ENCODE measurements at places on chromosomes 7 and 10.

- DNase-seq: no peak
These were observed 179.1 kb downstream of the TCF7L2 start for GRCh38 chr10:113129117-113129516.

DNA sequence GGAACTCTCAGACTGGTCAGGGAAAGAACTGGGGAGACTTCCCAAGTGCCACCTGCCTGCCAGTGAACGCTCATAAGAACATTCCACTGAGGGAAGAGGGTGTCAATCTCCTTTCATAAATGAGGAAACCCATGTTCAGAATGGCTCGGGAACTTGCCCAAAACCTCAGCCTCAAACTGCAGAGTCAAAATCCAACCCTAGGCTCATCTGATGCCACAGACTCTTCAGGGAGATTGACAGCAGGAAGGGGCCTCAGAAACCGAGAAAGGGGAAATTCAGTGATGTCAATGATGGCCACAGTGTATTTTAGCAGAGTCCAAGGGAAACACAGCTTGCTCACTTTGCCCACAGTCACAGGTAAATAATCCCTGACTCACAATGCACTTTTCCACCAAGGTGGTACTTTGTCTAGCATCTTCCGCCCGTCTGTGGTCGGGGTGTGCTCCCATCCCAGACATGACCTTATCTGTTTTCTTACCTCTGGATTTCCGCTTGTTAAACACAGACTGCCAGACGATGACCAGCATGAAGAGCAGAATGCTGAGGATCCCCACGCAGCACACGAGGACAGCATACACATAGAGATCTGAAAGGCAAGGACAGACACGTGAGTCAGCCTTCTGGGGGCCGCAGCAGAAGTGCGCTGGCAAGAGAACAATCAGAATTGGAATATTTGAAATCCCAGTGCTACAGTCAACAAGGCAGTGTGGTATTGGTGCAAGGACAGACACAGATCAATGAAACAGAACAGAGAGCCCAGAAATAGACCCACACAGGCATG is 38.4 kb downstream of the VSTM4 start:
- DNase-seq: no peak

- peak; percentile 63 for DNase-seq
These were observed 57.8 kb upstream of the RAB18 start for GRCh38 chr10:27446091-27446918.

DNA sequence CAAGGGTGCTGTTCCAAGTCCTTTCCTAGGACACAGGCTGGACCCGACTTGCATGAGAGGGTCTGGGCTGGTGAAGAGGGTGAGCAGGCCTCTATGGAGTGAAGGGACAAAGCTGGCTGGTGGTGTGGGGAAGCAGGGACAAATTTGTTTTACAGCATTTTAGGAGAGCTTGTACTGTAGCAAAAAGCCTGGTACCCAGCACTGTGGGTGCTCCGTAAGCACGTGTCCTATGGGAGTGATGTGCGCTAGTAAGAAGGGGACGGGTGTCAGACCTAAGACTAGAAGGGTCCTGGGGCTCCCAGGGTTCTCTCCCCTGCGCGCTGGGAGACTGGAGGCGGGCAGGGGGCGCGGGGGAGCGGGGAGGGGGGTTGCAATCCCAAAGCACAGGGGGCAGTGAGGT is 391 bp downstream of the NOBOX start:
- DNase-seq: no peak

DNA sequence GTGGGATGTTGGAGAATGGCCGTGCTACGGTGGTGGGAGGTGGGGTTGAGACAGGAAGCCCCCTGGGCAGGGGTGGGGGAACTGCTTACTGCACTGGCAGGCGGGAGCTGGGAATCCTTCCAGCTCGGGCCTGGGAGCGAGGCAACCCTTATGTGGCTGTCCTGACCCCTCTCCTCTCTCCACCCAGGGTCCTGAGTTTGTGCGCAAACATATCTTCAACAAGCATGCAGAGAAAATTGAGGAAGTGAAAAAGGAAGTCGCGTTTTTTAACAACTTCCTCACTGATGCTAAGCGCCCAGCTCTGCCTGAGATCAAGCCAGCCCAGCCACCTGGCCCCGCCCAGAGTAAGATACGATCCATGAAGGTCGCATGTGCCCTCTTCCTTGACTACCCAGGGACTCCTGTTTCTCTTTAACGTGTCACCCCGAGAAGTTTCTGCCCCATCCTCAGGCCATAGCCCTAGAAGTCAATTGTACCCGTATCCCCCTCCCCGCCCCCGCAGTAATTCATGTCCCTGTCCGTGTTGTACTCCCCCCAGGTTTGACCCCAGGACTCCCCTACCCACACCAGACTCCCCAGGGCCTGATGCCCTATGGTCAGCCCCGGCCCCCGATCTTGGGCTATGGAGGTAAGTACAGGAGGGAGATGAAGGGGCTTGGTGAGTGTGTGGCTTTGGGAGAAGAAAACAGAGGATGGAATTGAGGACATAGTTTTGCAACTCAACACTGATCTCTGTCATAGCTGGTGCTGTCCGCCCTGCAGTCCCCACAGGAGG is 1.8 kb downstream of the UFSP1 start:
- no peak for DNase-seq

DNA sequence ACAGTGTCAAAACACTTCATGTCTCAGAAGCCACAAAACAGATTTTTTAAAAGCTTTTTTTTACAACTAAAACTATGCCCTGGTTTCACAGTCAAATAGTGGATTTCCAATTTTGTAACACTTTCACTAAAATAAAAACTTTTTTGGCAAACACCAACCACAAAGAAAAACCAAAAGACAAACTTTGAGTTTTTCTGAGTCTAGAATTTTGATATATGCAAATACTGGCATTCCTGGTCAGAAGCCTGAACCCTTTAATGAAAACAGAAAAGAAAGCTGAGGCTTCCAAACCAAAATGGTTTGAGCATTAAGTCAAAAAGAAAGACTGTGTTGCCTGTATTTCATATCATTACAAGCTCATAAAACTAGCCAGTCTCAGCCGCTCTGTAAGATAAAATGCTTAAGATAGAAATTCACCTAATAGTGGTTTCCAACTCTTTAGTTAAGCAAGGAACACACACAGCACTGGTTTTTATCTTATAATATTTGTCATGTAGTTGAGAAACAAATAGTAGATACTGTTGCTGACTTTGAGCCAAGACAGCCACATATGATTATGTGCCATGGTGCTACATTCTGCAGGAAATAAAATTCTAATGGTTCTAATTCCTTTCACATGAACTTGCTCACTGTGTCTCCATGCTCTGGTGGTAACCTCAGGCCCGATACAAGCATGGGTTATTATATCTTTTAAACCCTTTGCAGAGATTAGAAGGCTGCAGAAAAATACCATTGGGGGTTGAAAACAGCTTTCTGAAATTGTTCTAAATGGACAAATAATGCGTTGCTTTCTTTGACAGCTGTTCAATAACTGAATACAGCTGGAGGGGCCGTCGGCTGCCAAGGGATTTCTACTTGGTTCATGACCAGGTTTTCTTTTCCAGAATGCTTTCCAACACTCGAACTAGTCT is 49.4 kb downstream of the FAM171A1 start:
- peak; percentile 16 for DNase-seq

DNA sequence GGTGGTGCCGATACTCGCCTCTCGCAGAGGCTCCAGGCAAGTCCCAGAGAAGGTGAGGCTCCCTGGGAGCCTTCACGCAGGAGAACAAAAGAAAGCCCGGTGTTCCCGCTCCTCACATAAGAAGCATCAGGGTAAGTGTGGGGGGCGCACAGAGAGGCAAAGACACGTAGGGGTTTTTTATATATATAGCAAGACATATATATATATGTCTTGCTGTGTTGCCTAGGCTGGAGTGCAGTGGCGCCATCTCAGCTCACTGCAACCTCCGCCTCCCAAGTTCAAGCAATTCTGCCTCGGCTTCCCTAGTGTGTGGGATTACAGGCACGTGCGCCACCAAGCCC is 61.3 kb downstream of the PDIA4 start:
- no peak for DNase-seq

DNA sequence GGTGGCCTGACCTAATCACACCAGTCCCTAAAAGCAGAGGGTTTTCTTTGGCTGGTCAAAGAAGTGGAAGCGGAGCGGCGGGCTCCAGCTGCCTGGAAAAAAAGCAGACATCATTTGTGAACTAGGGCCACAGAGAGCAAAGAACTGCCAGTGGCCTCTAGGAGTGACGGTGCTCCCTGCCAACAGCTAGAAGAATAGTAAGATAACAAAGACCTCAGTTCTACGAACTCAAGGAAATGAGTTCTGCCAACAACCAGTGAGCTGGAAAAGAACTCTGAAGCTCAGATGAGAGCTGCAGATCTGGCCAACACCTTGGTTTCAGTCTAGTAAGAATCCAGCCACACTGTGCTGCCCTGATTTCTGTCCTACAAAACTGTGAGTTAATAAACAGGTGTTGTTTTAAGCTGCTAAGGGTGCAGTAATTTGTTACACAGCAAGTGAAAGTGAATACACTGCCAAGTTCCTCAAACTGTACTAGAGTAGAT is 178.0 kb downstream of the SRPK2 start:
- DNase-seq: no peak

DNA sequence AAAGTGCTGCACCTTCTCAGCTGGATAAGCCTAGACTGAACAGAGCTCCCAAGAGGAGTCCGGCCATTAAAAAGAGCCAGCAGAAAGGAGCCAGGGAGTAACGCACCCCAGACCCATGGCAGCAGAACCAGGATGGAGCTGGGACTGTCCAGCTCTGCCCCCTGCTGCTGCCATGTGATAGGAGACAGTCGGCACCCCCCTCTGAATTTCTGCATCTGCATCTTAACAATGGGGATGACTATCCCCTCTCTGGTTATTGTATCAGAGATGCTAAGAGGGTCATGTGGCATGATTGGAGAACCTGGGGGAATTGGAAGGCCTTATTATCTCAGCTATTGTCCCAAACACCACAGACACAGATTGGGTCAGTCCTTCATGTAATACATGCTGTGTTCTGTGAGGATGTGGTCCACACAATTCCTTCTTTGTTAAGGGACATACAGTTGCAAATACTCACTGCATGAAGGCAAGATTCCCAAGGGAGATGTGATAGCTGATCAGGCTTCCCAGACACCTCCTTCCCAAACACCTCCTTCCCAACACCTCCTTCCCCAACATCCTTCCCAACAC is 29.3 kb downstream of the PLEKHS1 start:
- DNase-seq: no peak

DNA sequence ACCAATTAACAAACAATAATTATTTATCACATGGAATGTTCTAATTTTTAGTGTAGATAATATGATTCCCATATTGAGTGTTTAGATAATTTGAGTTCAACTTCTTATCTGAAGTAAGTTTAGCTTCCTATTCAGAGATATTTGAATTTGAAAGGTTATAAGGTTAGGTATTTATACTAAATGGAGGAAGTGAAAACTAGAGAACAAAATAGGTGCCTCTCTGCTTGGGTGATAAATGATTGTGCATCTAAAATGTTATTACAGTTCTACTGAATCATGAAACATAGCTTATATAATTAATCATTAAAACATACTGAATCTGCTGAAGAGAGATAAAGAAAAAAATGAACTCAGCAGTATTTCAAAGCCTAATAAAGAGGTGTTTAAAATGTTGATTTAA is 1174.3 kb downstream of the XPNPEP1 start:
- no peak for DNase-seq

DNA sequence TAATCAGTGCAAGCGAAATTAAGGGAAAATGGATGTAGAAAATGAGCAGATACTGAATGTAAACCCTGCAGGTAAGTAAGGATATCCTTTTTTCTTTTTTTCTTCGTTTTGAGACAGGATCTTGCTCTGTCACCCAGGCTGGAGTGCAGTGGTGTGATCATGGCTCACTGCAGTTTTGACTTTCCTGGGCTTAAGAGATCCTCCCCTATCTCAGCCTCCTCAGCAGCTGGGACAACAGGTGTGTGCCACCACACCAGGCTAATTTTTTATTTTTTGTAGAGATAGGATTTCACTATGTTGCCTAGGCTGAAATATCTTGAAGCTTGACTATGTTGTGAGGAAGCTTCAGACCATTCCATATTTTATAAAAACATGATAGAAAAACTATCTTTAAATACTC is 4.3 kb downstream of the PDCD4 start:
- no peak for DNase-seq

- DNase-seq: no peak
These were observed 62.0 kb upstream of the CAMK2B start for GRCh38 chr7:44387389-44387788.

DNA sequence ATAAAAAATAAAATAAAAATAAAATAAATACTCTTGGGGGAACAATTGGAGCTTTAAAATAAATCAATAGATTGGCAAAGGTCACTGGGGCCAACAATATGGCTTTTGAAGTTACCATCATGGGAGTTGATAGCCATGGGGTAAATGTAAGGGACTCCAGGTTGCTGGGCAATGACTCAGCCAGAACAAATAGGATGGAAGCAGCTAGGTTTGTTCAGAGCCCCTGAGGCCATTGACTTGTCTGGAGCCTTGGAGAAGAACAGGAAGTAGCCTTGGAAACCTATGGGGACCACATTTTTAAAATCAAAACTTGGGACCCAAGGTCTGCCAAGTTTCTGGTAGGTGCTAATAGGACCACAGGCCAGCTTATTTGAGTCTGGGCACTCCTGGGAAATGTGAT is 20.2 kb upstream of the FRA10AC1 start:
- no peak for DNase-seq

DNA sequence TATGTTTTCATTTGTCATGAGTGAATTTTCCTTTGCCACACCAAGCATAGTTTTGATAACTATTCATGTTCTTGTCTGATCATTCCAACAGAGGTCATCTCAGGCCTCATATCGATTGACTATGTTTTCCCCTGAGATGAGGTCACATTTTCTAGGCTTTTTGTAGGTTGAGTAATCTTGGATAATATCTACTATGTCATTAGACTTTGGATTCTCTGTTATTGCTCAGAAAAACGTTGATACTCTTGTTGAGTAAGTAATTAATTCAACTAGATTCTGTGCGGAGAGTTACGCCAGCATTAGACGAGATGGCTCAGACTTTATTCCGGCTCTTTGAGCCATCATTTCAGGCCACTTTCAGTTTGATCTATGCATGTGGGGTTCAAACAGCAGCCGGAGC is 57.7 kb downstream of the KLF6 start:
- no peak for DNase-seq
